CD4-positive, alpha-beta T cell treated with Interleukin-6 at 100 ng/mL for 8 hours (primary cell): ENCODE measurements at places on chromosomes 7 and 10.

DNA sequence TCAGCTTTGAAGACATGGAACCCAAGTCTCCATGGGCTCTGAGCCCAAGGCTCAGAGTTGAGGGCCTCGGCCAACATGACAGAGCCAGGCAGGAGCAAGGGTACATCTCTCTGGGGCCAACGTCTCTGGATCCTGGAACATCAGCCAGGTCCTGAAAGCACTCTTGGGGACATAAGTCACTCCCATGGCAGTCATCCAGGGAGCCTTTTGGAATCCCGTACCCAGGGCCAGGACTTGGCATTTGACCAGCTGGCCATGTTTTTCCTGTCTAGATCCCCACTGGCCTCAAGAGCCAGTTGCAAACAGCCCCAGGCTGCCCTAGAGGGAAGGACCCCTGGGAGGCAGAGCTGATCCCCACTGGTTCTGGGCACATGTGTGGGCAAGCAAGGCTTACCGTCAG is 4.3 kb upstream of the CXCL12 start:
- DNase-seq = no peak

GRCh38 chr7:54769203-54769602 is 10.2 kb upstream of the SEC61G start:
- no peak for DNase-seq

- no peak for DNase-seq
Observed at GRCh38 chr10:15263657-15264323, 95.3 kb upstream of the NMT2 start.

DNA sequence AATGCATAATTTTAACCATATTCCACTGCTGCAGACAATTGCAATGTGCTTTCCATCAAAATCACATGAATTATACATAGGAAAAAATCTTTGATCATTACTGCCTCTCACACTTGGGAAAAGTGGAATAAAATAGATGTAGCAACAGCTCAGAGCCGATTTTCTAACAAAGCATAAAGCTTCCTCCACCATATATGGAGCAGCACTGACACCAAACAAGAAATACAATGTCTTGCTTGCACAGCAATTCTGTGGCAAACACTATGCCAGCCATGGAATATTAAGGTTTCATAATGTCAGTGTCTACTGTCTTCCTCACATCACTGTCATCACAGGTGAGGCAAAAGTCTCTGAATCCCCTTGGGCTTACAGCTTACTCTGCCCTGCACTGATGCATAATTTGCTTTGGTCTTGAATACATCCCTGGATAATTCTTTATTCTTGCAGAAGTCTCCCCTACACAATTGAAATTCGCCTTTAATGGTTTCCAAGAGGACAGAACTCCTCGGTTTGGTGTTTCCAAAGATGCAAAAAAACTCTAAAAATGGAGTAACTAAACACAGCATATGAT is 198.5 kb downstream of the CACNA2D1 start:
- DNase-seq = no peak

- DNase-seq = no peak
Observed at GRCh38 chr10:59872892-59873463, 33.4 kb downstream of the CCDC6 start.

DNA sequence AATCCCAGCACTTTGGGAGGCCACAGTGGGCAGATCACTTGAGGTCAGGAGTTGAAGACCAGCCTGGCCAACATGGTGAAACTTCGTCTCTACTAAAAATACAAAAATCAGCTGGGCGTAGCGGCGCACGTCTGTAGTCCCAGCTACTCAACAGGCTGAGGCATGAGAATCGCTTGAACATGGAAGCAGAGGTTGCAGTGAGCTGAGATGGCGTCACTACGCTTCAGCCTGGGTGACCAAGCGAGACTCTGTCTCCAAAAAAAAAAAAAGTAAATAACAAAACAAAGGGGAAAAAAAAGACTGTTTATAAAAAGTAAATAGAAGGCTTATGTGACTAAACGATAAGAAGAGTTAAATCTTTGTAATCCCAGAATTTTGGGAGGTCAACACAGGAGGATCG is 15.0 kb upstream of the DNMBP start:
- no peak for DNase-seq
